ENCODE measurements at places on chromosomes 2 and 18.

DNA sequence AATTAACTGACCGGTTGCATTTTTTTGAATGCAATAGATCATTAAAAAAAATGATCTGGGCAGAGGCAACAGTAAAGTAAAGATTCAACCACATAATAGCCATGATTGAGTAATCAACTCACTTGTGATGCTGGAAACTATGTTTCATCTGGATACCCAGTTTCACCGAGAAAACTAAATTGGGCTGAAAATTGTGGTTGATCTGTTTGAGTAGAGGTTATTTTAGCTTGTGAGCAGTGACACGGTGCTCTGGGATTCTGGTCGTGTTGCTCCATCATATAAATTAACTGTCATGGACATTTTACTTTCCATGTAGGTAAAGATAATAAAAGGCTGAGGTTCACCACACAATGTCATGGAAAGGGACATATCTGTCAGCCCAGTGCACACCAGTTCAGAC, 58.7 kb downstream of the CD226 start:
- DNase-seq, result no peak

DNA sequence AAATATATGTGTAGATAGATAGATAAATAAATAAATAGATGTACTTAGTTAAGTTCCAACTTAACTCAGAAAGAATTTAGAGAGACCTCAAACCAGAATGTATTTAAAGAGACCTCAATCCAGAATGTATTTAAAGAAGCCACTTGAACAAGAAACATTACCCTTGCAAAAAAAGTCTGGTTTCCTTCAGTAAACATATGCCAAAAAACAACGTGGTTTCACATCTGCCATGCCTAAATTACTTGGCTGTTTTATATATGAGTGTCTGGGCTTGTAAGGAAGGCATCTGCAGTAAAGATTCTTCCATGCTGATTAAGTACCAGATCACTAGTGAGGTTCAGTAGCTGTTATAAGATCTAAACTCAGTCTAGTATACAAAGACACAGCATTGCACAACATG, 29.1 kb upstream of the RPE start:
- no peak for DNase-seq

DNA sequence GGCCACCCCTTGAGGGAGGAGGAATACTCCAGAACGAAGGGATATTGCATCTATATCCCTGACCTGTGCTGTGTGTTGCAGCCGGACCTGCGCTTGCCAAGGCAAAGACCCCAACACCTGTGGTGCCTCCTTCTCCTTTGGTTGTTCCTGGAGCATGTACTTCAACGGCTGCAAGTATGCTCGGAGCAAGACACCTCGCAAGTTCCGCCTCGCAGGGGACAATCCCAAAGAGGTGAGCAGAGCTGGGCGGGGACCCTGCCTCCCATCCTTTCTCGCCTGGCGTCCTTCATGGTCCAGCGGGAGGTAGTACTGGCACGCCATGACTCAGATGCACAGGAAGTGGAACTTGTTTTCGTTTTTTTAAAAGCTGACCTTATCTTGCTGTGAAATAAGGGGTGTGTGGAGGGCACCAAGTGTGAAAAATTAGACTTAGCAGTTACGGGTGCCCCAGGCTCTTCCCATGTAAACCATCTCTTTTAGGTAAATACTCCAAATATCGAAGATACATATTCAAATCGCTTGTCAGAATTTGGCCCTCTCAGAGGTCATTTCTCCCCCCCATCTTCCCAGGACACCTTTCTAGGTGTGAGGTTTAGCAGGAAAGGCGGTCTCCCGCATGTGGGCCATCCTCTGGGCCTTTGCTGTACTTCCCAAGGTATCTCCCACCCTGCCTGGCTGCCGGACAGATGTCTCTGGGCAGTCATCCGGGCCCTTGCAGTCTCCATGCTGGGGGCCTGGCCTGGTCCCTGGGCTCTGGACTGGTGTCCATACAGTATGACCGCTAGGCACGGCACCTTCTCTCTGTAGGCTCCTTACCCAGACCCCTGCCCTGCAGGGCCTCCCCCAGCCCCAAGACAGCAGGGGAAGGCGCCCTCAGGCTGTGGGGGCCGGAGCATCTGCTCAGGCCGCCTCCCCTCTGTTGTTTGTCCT, 57.6 kb downstream of the BOLA3 start:
- DNase-seq, result no peak

- no peak for DNase-seq
These were observed 95.4 kb upstream of the FZD7 start for GRCh38 chr2:201938156-201938775.

Measured in iPS DF 19.7 (cell line).